Hematopoietic multipotent progenitor cell treated with erythropoietin and hydrocortisone succinate and interleukin-3 and kit ligand, for 6 days (in vitro differentiated cells): ENCODE measurements at places on chromosomes 13 and 19.

GRCh38 chr19:18173054-18173571, 500 bp upstream of the IFI30 start:
- DNase-seq = peak; percentile 37

DNA sequence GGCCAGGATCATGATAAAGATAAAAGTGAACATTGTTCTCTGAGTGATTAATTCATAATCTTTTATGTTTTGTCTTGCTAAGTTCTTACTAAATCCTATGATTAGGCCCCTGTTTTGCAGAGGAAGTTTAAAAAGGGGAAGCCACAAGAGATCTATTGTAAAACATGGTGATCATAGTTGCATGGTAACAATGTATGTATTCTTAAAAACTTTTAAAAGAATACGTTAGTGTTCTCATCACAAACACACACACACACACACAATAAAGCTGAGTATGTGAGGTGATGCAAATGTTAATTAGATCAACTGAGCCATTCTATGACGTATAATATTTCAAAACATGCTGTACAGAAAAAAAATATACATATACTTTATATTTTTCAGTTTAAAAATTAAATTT, 51.2 kb downstream of the MBD3L2B start:
- DNase-seq = peak; percentile 46

GRCh38 chr13:45328661-45329111, 12.3 kb downstream of the TPT1 start:
- DNase-seq = no peak

GRCh38 chr13:99009987-99010551, 32.2 kb upstream of the DOCK9 start:
- DNase-seq = no peak

DNA sequence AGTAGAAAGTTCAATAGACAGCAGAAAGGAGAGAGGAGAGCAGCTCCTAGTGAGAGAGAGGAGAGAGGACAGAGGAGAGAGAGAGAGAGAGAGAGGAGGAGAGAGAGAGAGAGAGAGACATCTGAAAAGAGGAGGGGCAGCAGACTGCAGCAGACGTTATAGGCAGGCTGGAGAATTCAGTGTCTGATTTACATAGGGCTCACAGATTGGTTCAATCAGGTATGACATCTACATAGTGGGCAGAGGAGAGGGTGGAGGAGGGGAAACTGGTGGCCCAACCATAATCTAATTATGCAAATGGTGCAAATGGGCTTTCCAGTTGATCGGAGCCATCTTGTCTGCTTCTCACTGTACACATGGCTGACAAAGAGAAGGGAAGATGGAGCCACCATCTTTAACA, 221.3 kb upstream of the TRPC4 start:
- no peak for DNase-seq

- DNase-seq = peak; percentile 96
Observed at GRCh38 chr19:54464044-54464629, 559 bp upstream of the LENG9 start.

GRCh38 chr19:6674868-6675305, 4.9 kb upstream of the TNFSF14 start:
- peak; percentile 95 for DNase-seq

GRCh38 chr13:48708764-48709163, 55.0 kb downstream of the CYSLTR2 start:
- no peak for DNase-seq

GRCh38 chr13:21008026-21008425, 53.4 kb downstream of the LATS2 start:
- no peak for DNase-seq

- no peak for DNase-seq
Observed at GRCh38 chr19:42355896-42356295, 30.5 kb downstream of the MEGF8 start.
